ENCODE measurements at places on chromosomes 5 and 9. TPM values are rescaled to one million over a fixed set of nuclear protein-coding genes. Genes with fewer than 3 reads are reported as not detected.

DNA sequence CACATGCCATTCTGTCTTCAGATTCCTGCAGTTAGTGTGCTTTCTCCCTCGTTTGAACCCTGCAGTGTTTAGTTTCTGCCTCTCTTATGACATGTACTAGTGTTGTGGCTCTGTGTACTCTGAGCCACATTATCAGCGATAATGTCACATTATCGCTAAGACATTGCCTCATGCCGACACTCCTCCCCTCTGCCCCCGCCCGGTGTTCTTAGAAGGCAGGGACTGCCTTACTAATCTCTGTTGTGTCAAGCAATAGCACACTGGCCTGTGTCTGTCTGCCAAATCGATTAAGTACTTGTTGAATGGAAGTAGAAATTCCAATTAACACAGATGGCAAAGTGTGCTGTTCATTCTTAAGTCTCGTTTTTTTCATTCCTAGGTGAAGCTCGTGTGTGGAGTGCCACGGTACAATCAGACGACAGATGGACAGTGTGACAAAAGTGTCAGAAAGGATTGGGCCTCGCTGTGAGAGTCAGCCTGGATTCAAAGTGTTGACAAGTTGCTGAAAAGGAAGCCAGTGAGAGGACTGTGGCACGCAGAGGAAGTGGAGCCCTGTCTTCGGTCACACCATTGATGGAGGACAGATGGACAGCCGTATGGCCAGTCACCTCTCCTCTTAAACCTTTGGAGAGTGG lies 10.5 kb downstream of the PIK3R1 start:
- no peak for DNase-seq

- peak; percentile 79 for DNase-seq
Observed at GRCh38 chr9:121557581-121558447, 58.2 kb upstream of the GGTA1 start.

PCSK5 gene
- 3.8 TPM for total RNA-seq

DNA sequence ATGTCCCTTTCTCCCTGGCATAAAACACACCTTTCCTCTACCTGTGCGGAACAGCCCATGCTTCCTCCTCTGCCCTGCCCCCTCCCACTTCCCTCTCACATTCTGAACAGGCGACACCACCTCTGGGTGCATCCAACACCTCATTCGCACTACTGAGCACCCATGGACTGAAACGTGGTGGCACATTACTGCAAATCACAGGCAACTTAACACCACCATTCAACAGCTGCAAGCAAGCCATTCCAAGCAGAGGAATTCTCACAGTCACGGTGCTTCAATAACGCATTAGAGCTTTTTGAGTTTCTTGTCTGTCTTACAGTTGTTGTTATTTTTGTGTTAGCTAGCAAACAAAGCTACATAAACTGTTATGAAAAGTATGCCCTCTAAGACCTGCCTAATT lies 298.2 kb upstream of the TAS2R1 start:
- DNase-seq: no peak

DNA sequence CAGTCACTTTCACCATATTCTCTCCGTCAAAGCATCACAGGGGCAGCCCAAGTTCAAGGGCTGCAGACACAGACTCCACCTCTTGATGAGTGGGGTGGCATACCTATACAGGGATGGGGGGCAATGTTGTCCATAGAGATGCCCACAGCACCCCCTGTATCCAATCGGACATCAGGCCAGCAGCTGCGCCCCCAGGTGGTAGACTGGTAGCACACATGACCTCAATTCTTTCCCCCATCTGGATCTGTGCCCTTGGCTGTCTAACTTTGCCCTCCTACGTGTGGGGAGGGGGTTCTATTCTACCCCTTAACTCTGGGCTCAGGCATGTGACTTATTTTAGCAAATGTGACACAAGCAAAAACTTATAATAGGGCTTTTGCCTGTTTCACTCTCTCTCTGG lies 84.0 kb upstream of the SLC25A48 start:
- DNase-seq: no peak

DNA sequence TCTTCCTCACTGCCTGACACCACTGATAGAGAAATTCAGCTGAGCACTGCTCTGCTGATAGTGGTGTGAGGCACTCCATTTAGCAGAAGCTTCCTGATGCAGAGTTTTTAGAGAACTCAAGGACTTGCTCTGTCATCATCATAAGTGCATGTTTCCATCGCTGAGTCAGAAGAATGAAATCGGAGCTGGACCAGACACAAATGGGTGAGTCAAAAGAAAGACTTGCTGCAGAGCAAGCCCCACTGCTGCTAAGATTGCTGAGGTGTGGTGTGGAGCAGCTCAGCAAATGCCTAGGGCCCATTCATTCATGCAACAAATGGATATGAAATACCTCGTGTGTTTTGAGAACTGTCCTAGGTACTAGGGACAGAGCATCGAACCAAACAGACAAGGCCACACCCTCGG lies 410.2 kb upstream of the SLC30A5 start:
- peak; percentile 100 for DNase-seq

PRRX2 gene
- total RNA-seq: not detected

DNA sequence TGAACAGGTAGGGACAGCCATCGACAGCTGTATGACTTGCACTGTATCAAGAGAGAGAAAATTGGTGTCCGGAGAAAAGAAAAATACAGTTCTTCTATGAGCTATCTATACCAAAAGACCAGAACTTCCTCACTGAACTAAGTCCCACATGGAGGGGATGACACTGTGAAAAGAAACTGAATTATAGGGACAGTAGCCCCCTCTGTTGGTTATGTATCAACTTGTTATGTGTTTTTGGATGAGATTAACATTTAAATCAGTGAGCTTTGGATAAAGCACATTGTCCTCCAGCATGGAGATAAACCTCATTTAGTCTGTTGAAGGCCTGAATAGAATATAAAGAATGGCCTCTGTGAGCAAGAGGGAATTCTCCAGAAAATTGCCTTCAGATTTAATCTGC lies 176.6 kb upstream of the SH3GL2 start:
- no peak for DNase-seq

DNA sequence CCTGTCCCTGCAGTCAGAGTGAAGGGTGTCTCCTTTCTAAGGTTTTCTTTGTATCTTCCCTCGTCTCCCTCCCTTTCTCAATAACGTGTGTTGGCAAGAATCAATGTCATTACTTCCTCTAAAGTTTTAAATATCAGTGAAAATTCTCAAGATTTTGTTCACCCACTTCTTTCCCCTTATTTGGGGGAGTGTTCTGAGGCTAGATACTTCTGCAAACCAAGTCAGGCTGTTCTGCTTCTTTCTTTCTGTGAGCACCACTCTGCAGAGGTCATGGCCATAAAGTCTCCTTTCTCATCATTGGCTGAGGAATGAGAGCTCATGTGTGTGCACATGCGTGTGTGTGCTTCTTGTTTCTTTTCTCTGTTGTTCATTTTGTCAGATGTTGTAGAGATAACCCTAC lies 26.6 kb upstream of the SPATA31C2 start:
- DNase-seq: no peak

BASP1 gene
- 120 TPM for total RNA-seq

GRCh38 chr5:4758550-4758949 lies 381.6 kb upstream of the ADAMTS16 start:
- no peak for DNase-seq

DNA sequence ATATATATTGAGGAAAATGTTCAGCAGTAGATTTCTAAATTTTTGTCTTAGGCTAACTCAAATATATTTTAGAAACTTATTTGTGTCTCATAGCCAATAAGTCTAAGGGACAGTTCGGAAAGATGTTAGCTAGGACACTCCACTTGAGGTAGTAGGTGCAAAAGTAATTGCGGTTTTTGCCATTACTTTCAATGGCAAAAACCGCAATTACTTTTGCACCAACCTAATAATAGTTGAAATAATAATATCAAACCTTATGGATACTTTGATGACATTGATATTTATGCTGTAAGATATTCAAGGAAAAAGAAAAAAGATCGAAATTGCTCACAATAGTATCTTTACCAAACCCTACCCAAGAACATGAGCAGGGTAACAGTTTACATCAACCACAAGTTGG lies 555.5 kb upstream of the ST8SIA4 start:
- no peak for DNase-seq

DNA sequence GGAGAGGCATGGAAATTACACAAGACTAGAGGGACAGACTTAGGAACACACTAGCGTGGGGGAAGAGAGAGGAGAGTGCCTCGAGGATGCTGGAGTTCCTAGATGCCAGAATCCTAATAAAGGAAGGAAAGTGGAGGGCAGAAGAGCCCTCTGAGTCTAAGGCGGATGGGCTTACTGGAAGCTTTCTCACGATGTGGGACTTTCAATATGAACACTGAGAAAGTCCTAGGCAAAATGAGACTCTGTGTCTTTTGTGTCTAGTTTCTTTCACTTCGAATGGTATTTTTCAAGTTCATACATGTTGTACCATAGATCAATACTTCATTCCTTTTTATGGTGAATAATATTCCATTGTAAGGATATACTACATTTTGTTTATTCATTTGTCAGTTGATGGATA lies 239.4 kb downstream of the NSG2 start:
- DNase-seq: no peak

- no peak for DNase-seq
Observed at GRCh38 chr9:121954477-121955140, 138.5 kb downstream of the TTLL11 start.

DNA sequence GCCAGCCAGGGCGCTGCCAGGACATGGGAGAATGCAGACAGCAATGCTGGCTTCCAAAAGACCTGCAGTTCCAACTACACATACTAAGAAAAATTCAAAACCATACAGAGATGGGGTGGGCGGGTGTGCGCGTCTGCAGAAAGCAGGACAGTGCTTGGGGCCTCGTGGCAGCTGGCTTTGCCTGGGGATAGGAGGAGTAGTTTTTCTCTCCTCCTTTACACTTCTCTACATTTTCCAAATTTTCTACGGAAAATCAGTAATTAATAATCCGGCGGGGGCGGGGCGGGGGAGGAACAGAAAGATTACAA lies 43.6 kb upstream of the SARDH start:
- no peak for DNase-seq

MEF2C gene
- total RNA-seq: 4.8 TPM

DNA sequence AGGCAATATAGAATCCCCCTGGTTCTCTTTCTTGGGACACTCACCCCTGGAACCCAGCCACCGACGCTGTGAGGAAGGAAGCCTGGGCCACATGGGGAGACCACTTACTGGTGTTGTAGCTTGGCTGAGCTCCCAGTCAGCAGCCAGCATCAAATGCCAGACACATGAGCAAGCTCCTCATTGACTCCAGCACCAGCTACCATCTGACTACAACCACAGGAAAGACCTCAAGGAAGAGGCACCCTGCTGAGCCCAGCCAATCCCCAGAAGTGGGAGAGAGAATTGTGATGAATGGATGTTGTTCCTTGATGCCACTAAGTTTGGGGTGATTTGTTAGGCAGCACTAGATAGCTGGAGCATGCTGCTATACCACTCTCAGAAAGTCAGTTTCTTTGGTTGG lies 36.0 kb downstream of the BNIP1 start:
- no peak for DNase-seq

- DNase-seq: peak; percentile 14
Observed at GRCh38 chr9:89886281-89886700, 281.5 kb downstream of the GADD45G start.

PCDHGB3 gene
- total RNA-seq: 1.3 TPM

DNA sequence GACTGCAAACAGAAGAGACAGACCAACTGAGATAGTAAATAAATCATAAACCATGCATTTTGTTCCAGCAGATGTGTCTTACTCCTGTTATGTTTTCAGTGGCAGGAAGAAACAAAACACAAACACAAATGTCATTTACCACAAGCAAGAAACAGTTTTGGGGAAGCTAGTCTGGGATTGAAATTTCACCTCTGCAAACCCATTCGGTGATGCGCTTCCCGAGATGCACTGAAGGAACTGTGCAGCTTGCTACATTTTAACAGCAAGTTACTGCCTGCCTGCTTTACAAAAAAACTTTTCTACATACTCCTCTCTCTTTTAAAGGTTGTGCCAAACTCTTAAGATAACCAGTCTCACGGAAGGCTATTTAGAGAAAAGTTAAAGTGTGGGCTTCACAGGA lies 3.2 kb downstream of the MACROH2A1 start:
- DNase-seq: no peak

TRIO gene
- total RNA-seq: 196 TPM

- DNase-seq: no peak
Observed at GRCh38 chr5:167798448-167798847, 493.0 kb upstream of the WWC1 start.

GPR151 gene
- total RNA-seq: not detected

- no peak for DNase-seq
Observed at GRCh38 chr9:14312719-14313377, 1.1 kb downstream of the NFIB start.

DNA sequence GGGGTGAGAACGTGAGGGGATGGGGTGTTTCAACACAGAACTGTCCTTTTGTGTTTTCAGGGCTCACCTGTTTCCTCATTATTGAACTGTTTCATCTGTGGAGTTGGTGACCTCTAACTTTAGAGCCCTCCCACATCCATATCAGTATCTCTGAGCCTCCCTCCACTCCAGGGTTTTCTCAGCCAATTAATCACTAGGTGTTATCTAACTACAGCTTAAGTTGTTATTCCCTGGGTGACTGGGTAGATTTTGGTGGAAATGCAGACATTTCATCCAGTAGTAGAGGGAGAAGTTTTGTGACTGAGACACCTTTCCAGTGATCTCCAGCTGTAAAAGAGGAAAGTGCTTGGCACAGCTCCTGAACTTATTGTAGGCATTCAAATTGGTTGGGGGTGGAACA lies 23.7 kb downstream of the PPP3R2 start:
- DNase-seq: no peak

DNA sequence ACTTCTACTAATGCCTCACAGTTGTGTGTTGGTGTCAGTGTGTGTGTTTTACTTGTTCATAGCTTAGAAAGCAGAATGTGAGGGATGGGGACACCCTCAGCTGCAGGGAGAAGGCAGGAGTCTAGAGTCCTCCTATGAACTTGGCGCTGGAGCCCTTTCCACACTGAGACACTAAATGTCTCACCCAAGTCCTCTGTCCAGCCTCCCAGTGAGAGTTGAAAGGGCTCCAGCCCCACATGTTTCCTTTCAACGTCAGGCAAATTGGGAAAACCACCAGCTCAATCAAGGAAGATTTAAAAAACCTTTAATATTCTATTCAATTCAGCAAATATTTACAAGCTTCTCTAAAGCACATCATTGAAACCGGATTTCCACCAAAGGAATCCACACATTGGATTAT lies 167.6 kb upstream of the MSX2 start:
- no peak for DNase-seq

GRCh38 chr9:23887781-23888180 lies 61.7 kb upstream of the ELAVL2 start:
- no peak for DNase-seq

ADGRD2 gene
- total RNA-seq: not detected

DNA sequence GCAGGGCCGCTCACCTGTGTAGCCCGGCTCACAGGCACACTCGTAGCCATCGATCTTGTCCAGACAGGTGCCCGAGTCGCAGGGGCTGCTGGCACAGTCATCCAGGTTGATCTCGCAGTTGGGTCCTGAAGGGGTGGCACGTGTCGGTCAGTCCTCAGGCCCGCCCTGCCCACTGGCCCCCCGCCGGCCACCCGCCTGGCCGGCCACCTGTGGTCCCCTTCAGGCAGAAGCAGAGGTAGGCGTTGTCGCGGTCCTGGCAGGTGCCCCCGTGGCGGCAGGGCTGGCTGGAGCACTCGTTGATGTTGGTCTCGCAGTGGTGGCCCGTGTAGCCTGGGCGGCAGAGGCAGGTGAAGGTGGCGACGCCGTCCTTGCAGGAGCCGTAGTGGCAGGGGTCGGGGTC lies 30.6 kb downstream of the NOTCH1 start:
- DNase-seq: no peak

- DNase-seq: no peak
Observed at GRCh38 chr5:10630126-10630525, 66.3 kb downstream of the ANKRD33B start.
